Stimulated activated naive B cell treated with anti-CD40 and anti-IgM and Interleukin-4, amounts not matched to agents 10 μg/mL and 1 μg/mL and 100 μg/mL, for 72 hours (primary cell): ENCODE measurements at places on chromosomes 16 and 17.
A peak's percentile ranks its signal among the peaks of the same experiment; 100 is the strongest.

DNA sequence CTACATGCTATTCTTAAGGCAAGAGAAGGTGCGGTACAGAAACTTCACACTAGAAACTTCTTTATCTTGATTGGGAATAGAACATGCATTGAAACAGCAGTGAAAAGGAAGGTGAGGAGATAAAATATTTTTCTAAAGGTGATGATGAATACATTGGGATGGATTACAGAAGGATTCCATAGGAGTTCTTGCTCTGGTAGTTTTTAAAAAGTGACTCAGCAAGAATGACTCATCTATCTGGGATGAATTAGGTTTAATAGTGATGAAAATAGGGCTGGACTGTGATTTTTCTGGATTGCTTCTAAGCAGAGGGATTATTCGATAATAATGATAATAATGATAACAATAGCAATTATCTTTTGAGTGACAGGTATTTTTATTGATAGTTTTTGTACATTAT is 65.6 kb upstream of the HS3ST4 start:
- DNase-seq = no peak

DNA sequence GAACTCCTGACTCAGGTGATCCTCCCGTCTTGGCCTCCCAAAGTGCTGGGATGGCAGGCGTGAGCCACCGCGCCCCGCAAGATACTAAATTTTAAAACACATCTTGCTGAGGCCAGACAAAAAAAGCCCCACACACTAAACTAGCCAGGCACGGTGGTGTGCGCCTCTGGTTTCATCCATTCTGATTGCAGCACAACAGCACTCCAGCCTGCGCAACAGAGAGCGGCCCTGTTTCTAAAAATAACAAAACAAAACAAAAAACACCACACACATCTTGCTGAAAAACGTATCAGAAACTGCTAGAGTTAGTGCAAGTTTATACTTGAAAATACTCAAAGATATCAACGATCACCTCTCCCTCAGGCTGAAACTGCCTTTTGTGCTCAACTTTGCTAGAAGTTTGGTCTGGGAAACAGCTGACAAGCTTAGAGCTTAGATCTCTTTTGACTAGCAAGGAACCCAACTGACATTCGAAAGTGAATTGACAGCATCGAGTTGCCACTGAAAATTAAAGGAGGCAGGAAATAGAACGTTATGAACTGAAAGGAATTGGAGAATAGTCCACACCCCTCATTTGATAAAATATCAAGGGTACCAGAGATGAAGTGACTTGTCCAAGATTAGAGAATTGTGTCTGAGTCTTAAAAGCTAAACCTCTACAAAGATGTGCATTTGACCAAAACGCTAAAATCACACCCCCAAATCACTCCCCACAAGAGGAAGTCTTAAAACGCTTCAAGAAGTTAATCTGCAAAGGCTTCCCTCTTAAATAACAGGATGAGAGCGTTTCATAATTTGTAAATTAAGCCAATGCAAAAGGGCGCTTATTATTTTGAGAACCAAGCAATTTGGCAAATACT is 908 bp downstream of the COG4 start:
- DNase-seq = no peak

GRCh38 chr17:17748604-17749003 is 67.3 kb downstream of the RAI1 start:
- DNase-seq = no peak

GRCh38 chr17:82630212-82630611 is 18.0 kb downstream of the WDR45B start:
- no peak for DNase-seq

DNA sequence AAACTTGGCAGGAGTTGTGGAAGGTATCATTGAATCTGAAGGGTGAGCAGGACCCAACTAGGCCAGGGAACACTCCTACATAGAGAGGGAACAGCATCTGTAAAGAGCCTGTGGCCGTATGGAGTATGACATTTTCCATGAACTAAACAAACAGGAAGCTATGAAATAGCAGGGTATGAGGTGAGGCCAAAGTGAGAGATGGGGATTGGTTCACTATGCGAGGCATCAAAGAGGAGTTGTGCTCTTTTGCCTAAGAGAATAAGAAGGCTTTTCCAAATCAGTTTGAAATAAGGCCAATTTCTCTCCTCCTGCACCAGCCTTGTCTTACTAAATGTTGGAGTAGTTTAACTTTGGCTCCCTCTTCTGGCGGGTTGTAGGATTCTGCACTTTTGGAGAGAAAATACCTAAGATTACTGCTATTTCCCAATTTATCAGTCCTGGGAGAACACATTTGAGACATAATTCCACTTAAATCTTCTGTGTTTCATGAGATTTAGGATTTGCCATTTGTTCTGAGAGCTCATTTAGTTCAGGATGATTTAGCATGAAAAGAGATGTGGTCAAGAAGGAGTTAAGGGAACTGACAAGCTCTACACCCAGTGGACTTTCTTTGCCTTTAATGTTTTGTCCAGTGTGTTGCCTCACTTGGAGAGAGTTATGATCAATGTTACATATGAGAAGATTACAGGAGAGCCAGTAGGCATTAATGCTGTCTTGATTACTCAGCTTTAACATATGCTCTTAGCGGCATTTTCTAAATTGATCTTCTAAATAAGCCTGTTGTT is 55.4 kb downstream of the TNRC6C start:
- DNase-seq = no peak

- no peak for DNase-seq
These were observed 18.9 kb downstream of the SNX11 start for GRCh38 chr17:48126532-48126850.

DNA sequence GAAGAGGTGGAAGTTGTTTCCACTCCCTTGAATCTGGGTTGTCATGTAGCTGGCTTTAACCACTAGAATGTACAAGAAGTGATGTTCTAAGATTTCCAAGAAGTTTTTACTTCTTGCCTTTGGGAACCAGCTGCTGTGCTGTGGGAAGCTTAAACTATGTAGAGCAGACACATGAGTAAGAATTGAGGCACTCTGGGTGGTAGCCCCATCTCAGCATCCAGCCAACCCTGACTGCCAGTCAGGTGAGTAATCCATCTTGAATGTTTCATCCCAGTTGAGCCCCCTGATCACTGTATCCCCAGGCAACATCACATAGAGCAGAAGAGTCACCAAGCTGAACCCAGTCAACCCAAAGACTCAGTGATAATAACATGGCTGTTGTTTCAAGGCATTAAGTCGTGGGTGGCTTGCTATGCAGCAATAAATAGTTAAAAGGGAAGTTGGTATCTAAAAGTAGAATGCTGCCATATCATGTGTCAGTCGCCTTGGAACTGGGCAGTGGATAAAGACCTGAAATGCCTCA is 62.8 kb upstream of the GPR139 start:
- no peak for DNase-seq

GRCh38 chr17:19317359-19318095 is 45.0 kb downstream of the B9D1 start:
- no peak for DNase-seq

- no peak for DNase-seq
These were observed 5.8 kb downstream of the DNAAF1 start for GRCh38 chr16:84150926-84151325.

- no peak for DNase-seq
These were observed 30.0 kb downstream of the SRCIN1 start for GRCh38 chr17:38575781-38576180.

GRCh38 chr16:6905601-6906000 is 427.0 kb upstream of the RBFOX1 start:
- DNase-seq = no peak

- DNase-seq = no peak
These were observed 788 bp upstream of the PRCD start for GRCh38 chr17:76538941-76539570.

DNA sequence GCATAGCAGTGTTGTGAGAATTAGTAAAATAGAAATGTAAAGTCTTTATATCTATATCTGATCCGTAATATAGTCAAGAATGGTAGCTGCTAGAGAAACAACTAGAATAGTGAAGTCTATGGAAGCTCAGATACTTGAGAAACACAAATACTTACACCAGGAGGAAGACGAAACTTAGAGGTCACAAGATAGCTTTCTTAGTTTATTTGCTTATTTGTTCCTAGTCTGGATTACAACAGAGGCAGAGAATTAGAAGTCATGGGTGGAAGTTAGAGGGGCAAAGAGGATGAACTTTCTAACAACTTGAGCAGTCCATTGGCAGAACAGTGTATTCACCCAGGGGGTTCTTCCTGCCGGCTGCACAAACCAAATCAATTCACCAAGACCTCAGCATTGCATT is 13.9 kb downstream of the GNGT2 start:
- DNase-seq = no peak

DNA sequence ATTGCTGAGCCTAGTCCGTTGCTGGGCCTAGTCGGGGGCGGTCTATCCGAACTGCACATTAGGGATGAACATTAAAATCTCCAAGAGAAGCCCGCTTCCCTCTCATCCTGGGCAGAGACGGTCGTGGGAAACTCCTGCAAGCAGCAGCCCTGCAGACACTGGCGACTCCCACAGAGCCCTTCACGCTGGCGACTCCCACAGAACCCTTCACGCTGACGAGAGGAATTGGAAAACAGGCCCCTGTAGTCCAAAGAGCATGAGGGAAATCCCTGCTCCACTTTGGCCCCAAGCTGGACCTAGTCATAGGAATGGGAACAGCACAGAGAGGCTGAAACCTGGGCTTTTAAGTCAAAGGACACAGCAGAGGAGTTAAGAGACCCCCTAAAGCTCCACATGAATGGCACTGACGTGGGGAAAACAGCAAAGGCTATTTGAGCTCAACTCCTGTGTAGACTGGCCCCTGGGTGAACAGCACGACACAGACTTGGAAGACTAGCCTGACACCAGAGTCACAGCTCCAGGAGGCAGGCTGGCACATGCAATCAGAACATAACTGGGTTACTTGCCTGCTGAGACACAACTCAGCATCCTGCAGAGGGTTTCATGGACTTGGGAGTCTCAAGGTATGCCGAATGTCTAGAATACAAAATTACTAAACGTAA is 42.2 kb downstream of the WDR45B start:
- no peak for DNase-seq

- DNase-seq = peak; percentile 26
These were observed 68.8 kb downstream of the ITFG1 start for GRCh38 chr16:47392081-47392480.

- DNase-seq = no peak
These were observed 123.1 kb upstream of the MAF start for GRCh38 chr16:79723583-79724168.

DNA sequence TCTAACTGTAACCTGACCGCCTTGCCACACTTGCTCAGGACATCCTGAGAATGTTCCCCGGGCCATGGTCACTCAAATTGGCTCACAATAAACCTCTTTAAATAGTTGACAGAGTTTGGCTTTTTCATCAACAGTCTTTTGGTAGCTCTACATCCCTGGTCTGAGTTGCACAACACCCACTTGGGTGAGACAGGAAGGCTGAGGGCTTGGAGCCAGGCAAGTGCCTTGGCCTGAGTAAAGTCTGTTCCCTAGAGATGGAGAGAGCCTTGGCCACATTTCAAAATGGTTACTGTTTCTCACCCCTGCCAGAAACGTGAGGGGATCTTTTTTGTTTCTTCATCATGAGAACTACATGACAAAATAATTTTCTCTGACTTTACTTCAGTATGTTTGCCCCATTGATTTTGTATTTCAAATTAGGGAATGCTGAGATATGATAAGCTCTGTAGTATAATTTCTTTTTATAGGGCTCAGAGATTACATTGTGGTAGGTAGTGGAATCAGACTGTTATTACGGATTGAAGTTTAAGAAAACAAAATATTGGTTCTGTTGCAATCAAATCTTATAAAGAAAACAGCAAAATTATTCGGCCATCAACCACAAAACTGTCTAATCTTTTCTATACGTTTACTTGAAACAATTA is 53.9 kb upstream of the NETO2 start:
- no peak for DNase-seq

DNA sequence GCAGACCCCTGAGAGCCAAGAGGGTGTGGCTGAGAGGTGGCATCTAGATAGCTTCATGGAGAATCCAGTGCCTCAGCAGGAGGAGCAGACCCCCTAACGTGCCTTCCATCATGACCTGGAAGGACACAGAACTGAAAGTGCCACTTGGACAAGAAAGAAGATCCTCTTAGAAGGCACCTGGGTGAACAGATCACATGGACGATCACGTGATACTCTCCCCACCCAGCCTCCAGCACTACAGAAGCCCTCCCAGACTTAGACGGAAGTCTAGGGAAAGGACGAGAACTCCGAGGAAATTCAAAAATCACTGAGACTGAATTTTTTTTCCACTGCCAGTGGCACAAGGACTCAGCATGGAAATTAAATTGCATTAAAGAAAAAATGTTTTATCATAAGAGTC is 113.4 kb downstream of the MRM1 start:
- DNase-seq = no peak

GRCh38 chr16:962901-963814 is 7.6 kb downstream of the LMF1 start:
- DNase-seq = no peak

DNA sequence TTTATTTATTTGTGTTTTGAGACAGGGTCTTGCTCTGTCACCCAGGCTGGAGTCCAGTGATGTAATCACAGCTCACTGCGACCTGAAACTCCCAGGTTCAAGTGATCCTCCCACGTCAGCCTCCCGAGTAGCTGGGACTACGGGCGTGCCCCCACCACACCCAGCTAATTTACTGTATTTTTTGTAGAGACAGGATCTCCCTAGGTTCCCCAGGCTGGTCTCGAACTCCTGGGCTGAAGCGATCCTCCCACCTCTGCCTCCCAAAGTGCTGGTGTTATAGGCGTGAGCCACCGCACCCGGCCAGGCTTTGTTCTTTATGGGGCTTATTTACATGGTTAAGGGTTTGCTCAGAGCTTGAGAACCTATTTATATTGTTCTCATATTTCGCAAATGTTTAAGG is 5.8 kb upstream of the MEIOB start:
- no peak for DNase-seq

DNA sequence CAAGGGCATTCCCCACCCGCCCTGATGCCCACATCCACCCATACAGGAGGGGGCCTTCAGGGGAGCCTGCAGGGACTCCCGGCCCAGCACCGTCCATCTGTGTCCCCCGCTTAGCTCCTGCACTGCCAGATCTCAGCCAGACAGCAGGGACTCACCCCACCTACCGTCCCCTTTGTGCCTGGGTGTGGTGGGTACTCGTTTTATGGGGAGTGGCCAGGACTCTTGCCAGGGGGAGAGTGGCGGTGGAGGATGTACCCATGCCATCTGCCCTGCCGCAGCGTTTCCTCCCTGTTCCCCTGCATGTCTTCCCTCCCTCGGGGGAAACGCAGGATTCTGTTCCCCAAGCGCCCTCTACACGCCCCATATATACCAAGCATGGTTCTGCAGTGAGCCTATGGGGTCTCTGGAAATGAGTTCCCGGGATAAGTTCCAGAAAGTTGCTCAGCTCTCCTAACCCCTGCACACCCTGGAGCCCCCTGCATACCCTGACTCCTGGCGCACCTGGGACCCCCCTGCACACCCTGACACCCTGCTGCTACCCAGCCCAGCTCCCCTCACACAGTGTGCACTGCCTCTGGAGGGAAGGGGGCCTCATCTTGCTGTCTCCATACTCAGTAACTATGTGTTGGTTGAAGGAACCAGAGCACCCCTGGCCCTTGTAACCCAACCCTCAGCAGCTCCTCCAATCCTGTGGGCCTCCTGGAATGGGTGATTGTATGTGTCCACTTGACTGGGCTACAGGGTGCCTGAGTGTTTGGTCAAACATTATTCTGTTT is 4.2 kb upstream of the MAFG start:
- no peak for DNase-seq
